ENCODE measurements at places on chromosomes 6 and 20.

DNA sequence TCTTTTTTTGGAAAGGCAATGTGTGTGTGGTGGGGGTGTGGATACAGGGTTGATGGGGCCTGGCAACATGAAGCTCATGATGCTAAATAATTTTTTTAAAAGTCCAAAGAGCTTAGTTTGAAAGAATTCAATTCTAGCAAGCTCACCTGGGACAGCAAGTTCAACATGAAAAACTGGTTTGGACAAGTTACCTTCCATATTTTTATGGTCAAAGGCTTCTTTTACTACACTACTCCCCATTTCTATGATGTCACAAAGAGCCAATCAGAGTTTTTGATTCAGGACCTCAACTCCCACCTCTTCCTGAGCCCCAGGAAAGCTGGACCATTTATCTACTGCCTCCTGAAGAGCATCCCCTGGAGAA, 66.1 kb upstream of the CTNNBL1 start:
- no peak for DNase-seq

- DNase-seq, result no peak
Observed at GRCh38 chr20:4574356-4574690, 147.4 kb upstream of the PRND start.

DNA sequence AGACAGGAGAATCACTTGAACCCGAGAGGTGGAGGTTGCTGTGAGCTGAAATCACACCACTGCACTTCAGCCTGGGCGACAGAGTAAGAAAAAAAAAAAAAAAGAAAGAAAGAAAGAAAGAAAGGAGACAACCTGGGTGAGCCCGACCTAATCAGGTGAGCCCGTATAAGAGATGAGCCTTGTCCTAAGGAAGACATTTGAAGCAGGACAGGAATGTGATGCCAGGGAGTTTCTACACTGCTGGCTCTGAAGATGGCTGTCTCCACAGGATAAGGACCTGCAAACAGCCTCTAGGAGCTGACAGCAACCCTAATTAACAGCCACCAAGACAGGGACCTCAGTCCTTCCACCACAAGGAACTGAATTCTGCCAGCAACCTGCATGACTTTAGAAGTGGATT, 41.9 kb downstream of the NHLRC1 start:
- DNase-seq, result no peak

DNA sequence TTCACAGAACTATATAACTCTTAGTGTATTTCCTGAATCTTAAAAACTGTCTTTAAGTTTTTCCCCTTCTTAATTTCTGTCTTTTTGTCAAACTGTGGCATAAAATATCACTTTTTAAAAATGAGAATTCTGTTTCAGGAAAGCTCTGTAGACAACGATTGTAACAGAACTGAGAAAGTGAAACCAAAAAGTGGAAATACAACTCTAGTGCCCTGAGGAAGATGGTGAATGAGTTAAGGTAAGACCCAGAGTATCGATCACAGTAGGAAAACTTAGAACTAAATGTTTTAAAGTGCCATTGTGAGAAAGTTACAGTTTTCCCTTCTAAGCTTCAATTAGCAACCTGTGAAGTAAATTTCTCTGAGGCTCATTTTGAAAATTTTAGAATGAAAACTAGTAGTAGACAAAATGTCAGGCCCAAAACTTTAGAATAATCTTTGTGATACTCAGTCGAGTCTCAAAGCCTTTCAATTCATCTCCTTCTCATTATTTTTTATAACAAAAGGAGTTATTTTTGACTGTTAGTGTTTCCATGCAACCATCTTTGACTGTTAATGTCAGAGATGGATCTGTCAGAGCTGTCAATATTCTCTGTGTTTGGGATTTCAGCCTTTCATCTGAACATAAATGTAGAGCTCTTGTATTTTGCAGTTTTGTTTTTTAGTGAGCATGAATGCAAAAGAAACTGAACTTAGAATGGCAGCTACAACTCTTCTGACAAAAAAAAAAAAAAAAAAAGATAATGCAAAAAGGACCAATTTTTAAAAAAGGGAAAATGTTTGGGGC, 19.0 kb upstream of the TRDN start:
- DNase-seq, result no peak

DNA sequence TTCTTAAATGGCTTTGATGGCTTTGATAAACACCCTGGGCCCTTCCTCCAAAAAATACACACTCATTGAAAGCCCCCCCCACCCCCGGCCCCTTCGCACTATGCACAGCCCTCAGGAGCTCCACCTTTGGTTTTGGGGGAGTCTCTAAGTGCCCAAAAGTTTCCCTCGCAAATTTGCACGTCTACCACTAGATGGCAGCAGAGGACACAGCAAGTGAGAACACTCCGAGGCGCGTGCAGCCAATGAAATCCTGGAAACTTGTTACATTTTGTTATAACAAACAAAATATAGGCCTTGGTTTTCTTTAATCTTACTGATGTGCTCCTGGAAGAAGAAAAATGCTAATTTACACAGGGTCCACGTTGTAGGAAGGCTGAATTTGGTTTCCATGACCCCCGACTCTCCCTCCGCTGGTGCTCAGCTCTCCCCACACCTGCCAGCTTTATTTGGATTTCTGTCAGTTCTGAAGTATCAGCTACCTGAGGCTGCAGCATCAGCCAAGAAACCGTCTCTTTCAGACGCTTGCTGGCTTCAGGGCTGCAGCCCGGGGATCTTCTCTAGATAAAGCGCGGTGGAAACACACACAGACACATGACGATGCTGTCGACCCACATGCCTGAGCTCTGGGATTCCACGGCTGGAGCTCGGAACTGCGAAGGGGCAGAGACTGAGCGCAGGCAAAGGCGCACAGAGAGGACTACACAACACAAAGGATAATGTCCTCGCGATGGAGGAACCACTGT, 148.3 kb upstream of the RPS6KA2 start:
- peak; percentile 65 for DNase-seq

GRCh38 chr6:166331503-166332415, 10.6 kb downstream of the SFT2D1 start:
- DNase-seq, result no peak

DNA sequence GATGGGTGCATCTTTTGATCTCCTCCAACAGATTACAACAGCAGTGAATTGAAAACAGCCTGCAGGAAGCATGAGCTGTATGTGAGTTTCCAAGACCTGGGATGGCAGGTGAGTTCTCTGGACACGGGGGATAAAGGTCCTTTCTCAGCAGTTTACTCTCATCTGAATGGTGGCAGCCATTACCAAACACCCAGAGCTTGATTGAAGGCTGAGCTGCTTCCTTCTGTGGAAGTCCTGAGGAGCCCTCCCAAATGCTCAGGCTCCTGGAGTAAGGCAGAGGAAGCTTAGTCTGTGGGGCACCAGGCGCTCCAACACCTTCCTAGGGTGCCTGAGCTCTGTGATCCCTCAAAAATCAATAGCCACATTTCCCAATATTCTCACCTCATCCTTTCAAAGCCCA, 31.5 kb downstream of the TXNDC5 start:
- DNase-seq, result no peak

DNA sequence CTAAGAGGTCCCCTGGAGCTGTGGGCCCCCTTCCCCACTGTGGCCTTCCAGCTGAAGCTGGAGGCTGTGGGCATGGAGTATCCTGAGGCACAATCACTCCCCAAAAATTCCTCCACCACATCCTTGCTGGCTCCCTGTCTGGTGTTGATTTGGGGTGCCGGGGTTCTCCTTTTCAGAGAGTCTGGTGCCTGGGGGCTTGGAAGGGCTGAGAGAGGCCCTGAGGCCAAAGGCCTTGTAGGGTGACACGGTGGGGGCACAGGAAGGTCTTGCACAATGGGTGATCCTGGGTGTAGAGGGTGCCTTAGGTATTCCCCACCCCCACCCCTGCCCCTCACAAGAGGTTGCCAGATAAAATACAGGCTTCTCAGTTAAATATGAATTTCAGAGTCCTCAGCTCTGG, 33.2 kb upstream of the VEGFA start:
- no peak for DNase-seq

GRCh38 chr20:35286077-35286898, 1.7 kb upstream of the EIF6 start:
- DNase-seq, result no peak

- peak; percentile 30 for DNase-seq
Observed at GRCh38 chr6:143097224-143097795, 36.6 kb downstream of the AIG1 start.

GRCh38 chr6:150185732-150186117, 42.9 kb downstream of the PPP1R14C start:
- no peak for DNase-seq

DNA sequence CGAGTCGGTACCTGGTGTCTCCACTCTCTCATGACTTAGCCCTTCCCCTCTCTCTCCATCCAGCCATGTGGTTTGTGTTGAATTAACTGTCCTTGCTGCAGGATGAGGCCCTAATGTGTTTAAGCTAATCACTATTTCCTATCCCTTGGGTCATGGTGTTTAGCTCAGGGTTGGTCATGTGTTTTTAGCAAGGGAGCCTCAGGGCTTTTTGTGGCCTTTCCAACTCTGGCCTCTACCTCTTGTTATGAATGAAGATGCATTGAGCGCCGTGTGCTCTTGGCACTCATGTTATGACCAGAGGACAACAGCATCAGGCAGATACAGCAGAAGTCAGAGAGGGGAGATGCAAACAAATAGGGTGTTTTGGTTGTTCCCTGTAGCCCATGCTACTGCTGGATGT, 674.2 kb upstream of the FLRT3 start:
- DNase-seq, result no peak

- no peak for DNase-seq
Observed at GRCh38 chr6:72560721-72561593, 60.9 kb upstream of the KCNQ5 start.

- no peak for DNase-seq
Observed at GRCh38 chr20:19381947-19382346, 169.5 kb downstream of the SLC24A3 start.

DNA sequence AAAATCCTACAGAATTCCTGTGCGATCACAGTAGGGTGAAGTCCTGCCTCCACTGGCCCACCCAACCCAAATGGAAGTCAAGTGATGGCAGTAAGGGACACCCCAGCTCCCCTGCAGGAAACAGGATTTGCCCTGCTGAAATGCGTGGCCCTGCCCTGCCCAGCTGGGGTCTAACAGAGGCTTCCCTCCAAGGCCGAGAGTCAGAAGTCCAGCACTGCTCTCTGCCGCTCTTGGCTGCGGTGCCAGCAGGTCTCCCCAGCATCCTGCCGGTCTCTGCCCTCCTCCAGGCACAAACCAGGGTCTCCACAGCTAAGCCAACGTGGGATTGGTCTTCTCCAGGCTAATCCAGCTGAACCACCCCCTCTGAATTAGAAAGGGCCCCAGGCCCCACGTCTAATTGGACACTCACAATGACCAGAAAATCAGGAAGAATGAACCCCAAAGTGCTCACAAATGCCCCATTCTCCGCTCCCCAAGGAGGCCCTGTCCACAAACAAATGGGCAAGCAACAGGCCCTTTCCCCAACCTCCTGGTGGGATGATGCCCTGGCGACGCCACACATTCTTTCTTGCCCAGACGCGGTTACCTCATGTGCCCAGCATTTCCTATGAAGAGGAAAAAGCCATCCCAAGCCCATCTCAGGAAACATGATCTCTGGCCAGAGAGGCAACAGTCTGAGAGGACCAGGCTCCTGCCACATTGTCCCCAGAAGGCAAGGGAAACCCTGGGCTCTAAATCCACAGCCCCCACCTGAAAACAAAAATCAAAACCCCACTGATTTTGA, 117.2 kb downstream of the BANF2 start:
- DNase-seq, result no peak

DNA sequence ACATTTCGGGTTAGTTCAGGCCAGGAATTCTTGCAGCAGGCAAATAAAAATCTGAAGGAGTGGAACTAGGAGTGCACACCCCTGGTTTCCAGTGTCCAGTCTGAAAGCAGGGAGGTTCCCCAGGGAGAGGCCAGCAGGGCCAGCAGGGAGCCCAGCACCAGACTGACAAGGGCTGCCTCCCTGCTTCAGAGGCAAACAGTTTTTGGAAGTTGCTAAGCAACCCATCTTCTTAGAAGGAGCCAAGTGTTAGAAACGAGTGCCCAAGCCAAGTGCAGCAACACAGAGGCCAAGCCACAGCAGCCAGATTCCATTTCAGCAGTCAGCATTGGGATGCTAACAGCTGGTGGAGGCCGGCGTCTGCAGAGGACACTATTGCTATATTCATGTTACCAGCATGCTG, 179.1 kb downstream of the SYNDIG1 start:
- no peak for DNase-seq

DNA sequence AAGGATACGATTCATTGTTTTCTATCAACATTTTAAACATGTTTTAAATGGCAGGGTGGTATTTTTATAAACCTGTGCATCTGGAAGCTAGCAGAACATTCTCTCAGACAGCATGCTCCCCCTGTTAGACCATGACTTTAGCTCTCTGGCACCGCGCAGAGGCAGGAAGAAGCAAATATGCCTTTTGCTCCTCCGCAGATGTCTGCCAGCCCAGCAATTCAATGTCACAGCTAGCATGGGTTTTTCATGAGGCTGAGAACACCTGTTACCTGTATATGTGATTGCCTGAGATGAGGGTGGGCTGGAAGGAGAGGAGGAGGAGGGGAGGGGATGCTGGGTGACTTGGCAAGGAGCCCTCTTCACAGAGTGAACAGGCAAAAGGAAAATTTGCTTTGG, 6.7 kb downstream of the MTCH1 start:
- DNase-seq, result no peak

DNA sequence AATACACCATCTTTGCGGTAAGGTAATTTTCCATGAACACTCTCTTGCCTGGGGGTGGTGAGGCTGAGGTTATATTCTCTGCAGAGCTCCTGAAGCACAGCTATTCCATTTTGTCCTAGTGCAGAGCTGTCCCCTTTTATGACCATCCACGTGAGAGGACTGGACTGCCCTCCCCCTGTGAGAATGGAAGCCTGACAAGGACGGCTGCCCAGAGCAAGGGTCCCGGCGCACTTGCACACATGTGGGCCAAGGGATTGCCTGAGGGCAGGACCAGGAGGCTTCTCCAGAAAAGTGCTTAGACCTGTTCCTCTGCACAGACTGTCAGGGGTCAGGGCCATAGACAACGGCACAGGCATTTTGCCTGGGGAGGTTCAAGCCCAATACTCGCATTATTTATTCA, 48.2 kb downstream of the SLC22A23 start:
- no peak for DNase-seq

GRCh38 chr20:14477125-14477524, 139.7 kb upstream of the FLRT3 start:
- no peak for DNase-seq

DNA sequence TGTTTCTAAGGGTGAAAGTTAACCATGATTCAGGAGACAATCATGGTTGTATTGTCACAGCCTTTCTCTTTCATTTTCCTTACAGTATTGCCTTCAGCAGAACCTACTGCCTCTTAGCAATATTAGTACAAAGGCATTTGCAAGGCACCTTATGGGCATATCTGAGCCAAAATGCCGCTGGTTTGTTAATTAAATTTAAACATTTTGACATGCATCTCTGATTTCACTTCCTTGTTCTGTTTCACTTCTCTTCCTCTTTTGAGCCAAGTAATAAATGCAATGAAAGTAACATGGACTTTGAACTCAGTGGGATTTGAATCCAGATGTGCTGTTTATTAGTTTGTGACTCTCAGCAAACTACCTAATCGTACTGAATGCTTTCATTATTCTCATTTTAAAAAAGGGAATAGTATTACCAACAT, 467.4 kb upstream of the CITED2 start:
- DNase-seq, result no peak

All from central memory CD4-positive, alpha-beta T cell (primary cell).